Germinal center (tissue), 1 donor: ENCODE measurements at places on chromosomes 7 and 10.

GRCh38 chr10:1677307-1677939 lies 59.9 kb downstream of the ADARB2 start:
- no peak for DNase-seq

GRCh38 chr10:6120691-6121090 lies 31.9 kb downstream of the RBM17 start:
- no peak for DNase-seq

- DNase-seq, result no peak
Measured at GRCh38 chr7:9776900-9777299, 1196.8 kb upstream of the PHF14 start.

DNA sequence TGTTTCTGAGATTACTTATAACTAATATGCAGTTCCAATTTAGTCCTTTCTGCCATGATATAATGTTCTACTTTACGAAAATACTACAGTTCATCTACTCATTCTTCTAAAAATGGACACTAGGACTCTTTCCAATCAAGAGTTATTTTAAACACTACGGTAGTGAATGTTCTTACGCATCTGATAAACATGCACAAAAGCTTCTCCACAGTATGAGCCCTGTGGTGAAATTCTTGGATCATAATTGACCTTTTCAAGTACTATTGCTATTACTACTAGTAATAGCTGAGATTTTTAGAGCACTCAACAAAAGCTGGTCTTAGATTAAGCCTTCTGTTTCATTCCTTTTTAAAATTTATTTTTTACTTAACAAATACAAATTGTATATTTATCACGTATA lies 106.4 kb downstream of the CH25H start:
- no peak for DNase-seq

DNA sequence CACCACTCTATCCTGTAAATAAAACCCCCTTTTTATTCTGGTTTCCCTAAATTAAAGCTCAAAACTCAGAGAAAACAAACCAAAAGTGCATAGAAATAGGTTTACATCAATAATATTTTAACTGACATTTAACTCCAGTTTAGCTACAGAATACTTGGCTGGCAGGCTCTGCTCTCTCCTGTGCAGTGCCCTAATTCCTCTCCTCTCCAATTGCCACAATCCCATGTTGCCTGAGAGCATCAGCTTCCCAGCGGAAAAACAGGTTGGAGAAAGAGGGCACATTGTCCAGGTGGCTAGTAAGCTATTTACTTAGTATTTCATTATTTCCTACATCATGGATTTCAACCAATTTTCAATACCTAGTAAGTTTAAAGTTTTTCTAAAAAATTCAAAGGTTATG lies 8.7 kb downstream of the SEMA3E start:
- DNase-seq, result no peak

DNA sequence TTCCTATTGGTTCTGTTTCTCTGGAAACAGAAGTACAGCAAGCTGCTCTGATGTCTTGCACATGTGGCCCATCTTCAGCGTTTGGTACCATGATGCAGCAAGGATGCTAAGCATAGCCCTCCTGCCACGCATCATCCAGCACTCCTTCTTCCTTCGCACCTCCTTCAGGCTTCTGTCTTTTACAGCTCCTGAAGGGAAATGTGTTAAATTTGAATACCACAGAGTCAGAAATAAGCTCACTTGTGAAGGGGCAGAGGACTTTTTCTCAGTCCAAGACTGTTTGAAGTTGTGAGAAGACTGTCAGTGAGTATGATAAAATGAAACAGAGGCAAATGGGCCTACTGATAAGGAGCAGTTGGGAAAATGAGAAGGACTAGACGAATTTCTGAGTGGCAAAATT lies 20.7 kb downstream of the TSPAN13 start:
- DNase-seq, result no peak

- DNase-seq, result no peak
Measured at GRCh38 chr10:21870849-21871248, 132.7 kb downstream of the DNAJC1 start.

GRCh38 chr7:84693483-84693882 lies 493.4 kb downstream of the SEMA3D start:
- no peak for DNase-seq

DNA sequence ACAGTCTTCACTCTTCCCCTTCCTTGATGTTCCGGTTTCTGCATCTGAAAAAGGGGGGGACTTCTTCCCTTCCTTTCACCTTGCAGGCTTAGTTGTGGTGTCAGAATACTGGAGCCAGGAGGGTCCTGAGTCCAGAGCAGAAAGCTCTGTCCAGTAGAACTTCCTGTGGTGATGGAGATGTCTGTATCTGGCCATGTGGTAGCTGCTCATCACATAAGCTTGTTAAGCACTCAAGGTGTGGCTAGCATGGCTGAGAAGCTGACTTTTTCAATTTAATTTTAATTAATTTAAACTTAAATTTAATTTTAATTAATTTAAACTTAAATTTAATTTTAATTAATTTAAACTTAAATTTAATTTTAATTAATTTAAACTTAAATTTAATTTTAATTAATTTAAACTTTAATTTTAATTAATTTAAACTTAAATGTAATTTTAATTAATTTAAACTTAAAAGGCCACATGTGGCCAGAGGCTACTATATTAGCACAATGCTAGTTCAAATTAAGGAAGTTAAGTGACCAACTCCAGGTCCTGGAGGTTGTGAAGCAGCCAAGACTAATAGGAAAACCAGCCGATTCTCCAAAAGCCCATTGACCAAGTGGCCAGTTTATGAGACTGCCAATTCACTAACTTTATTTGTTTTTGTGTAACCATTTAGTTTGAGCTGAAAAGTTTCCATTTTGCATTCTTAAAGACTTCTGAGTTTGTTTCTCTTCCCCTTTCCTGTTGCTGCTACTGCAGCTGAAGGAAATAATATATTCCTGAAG lies 16.3 kb downstream of the MSRB2 start:
- DNase-seq, result no peak

DNA sequence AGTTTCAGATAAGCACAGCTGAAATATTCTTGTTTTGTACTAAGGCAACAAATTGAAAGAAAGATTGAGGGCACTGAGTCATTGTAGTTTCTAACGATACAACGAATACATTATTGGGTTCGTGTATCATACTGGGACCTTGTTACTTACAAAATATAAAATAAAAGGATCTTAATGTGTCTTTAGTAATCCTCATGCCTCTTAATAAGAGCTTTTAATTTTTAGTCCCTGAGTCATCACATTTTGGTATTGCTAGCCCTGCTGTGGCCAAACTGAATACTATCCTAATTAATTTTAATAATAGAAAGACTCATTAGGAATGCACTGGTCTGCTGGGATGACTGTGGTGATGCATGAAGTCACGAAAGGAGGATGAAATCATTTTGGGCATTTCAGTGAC lies 309.7 kb downstream of the EXOC4 start:
- no peak for DNase-seq

DNA sequence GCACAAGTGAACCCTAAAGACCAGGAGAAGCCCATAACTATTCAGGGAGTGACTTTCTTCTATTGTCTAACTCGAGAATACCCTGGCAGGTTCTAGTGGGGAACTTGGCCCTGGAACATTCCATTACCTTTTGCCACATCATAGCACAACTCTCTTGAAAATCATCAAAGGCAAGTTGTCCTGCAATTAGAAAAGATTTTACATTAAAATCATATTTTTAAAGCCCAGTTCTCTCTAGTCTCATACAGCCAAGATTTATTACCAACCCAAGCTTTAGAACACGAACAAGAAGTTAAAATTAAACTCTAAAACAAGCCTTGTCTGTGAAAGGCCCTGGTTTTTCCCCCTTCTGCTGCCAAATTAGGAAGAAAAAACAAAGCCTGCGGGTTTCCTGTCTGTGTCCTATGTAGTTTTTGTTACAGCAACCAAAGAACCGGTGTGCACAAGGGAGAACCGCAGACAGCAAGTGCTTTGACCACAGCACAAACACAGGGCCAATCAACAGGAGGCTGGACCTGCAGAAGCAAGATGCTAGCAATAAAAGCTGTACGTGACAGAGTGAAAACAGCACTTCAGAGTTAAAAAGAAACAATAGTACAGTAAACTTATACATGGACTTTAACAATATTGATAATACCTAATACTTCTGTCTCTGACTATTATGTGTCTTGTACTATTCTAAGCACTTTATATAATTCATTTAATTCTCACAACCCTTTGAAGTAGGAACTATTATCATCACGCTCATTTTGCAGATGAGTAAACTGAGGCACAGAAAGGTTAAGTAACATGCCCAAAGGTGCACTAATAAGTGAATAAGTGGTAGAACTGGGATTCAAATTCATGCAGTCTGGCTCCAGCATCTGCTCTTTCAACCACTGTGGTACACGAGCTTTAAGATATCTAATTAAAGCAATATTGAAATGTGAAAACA lies 65.8 kb downstream of the STK17A start:
- DNase-seq, result peak; percentile 66

GRCh38 chr7:69748530-69748929 lies 150.3 kb downstream of the AUTS2 start:
- no peak for DNase-seq

DNA sequence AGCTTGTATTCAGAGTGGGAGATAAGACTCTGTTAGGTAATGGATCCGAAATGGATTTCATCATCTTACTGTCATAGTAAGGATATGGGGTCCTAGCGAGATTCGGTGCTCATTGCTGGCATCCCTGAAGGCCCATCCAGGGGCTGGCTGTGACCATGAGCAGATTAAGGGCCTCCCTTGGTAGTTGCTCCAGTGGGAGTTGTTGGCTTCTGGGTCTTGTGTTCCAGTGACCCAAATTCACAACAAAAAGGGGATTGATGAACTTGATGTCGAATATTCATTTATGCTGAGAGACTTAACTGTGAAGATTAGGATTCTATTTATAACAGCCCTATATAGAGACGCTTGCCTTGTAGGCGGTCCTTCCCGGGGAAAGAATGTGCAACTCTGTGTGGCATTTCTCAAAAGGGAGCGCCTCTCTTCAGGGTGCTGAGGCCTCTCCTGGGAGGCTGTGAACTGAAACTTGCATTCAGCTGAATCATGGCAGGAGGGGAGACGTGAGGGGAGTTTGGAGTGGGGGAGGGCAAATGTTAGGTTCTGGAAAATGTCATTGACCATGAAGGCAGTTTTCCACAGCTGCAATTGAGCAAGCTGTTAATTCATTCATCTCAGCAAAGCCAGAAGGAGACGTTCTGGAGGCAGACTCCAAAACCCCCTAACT lies 233.1 kb upstream of the FZD8 start:
- no peak for DNase-seq

DNA sequence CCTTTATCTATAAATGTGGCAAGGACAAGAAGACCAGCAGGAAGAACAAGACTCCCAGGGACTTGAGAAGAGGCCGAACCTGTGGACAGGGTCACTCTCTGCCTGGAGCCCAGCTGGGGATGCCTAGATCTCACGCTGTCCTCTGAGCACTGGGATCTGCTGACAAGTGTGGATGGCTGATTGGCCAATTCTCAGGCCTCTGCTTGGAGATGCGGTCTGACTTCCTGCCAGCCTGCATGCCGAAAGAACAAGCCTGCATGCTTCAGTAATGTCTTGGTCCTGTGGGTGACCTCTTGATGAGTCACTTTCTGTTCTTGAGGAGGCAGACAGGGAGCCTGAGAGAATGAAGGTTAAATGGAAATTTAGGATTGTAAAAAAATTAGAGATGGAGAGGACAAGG lies 84.7 kb downstream of the TMEM178B start:
- DNase-seq, result no peak

GRCh38 chr7:2903682-2904162 lies 59.6 kb upstream of the GNA12 start:
- no peak for DNase-seq
